ENCODE measurements at places on chromosomes 6 and 20.

- no peak for DNase-seq
Observed at GRCh38 chr6:15515660-15516375, 147.0 kb downstream of the DTNBP1 start.

GRCh38 chr20:53408691-53409446 lies 184.8 kb downstream of the ZNF217 start:
- no peak for DNase-seq

DNA sequence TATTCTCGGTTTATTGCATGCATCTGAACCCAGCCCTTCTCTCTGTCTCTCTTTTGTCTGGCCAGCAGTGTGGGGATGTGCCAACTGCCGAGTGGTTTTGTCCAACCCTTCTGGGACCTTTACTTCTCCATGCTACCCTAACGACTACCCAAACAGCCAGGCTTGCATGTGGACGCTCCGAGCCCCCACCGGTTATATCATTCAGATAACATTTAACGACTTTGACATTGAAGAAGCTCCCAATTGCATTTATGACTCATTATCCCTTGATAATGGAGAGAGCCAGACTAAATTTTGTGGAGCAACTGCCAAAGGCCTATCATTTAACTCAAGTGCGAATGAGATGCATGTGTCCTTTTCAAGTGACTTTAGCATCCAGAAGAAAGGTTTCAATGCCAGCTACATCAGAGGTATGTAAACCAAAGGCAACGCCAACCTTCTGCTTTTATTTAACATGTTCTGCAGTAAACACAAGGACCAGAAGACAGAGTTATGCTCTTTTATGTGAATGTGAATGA lies 65.8 kb downstream of the ADGRG6 start:
- DNase-seq, result no peak

GRCh38 chr6:125951323-125951722 lies 5.2 kb upstream of the HINT3 start:
- DNase-seq, result no peak

GRCh38 chr6:97189767-97190166 lies 93.2 kb downstream of the MMS22L start:
- no peak for DNase-seq

GRCh38 chr20:13017235-13017634 lies 8.5 kb downstream of the SPTLC3 start:
- DNase-seq, result no peak

GRCh38 chr6:35148167-35148741 lies 7.1 kb upstream of the TCP11 start:
- no peak for DNase-seq

- DNase-seq, result no peak
Observed at GRCh38 chr6:45657226-45657625, 279.5 kb upstream of the SUPT3H start.

DNA sequence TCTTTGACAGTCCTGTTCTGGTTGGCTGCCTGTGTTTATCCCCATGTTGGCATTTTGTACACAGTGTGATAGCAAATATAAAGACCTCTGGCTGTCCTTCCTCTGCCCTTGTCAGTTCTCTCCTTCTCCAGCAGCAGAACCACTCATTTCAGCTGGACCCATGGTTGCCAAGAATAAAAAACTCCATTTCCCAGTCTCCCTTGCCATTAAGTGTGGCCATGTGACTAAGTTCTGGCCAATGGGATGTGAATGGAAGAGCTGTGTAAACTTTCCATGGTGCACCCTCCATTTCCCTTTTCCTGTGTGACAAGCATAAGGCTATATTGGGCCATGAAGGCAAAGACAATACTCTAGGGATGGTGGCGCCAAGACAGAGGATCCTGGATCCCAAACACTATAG lies 78.4 kb upstream of the TBC1D7 start:
- DNase-seq, result no peak

GRCh38 chr6:89433252-89434149 lies 549 bp downstream of the ANKRD6 start:
- no peak for DNase-seq

DNA sequence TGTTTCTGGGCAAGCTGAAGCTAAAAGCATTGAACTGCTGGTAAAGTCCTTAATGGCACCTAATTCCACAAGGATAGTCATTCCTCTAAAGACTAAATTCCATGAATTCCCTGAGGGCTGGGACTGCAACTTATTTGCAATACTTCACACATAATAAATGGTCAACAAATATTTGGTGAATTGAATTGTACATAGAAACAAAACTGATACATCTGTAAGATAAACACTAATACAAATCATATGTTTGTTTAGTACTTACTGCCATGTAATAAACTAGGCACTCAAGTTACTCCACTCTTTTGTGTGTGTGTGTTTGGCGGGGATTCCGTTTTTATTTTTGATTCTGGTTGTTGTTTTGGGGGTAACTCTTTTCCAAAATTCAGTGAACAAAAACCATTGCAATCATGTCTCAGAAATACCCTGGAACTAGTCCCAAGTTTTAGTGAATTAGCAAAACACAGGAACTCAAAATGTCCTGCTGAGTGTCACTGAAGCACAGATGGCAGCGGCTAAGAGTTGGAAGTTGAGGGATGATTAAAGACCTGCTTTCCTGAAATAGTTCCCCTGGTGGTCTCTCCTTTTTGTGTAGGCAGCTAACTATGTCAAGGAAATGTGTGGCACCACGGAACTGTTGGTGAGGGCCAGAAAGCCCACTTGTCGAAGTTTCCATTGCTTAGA lies 74.8 kb upstream of the SNRPB2 start:
- no peak for DNase-seq

GRCh38 chr6:119436583-119436982 lies 87.0 kb upstream of the MAN1A1 start:
- no peak for DNase-seq

GRCh38 chr6:45084257-45084656 lies 243.9 kb upstream of the RUNX2 start:
- DNase-seq, result no peak

DNA sequence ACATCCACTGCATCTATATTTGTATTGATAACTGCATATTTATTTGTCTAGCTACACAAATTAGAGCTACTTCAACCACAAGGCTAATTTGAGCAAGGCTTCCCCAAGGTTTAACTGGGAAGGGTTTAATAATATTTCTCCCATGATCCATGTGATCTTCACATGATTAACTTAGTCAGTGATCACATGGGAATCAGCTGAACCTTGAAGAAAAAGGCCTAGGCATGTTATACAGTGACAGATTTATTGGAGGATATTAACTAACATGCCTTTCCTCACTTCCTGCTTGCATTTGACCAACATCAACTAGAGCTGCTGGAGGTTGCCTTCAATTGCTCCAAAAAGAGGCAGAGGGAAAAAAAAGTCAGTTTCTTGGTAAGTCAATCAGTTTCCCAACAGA lies 417.0 kb downstream of the HAO1 start:
- DNase-seq, result no peak

DNA sequence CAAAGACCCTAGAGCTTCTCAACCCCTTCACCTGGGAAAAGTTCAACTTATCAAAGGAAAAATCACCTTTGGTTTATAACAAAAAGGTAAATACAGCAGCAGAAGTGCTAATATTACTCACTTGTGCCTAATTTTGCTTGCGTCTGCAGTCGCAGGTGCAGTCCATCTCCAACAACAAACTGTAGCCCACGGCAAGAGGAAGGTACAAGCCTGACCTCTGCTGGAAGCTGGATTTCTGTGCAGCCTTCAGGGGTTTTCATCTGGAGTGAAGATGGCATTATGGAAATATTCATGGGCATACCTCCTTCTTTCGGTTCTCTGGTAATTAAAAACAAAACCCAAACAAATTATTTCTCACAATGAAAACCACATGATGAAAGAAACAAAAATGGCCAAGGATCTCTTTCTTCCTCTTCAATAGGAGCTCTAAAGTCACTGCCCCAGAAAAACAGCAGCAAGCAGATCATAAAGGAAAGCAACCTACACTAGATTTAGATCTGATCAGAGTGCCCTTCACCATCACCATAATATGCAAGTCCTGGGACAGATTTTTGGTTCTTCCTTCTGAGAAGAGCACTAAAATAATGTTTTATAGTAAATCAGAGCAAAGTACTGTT lies 7.8 kb downstream of the UBE3D start:
- no peak for DNase-seq

DNA sequence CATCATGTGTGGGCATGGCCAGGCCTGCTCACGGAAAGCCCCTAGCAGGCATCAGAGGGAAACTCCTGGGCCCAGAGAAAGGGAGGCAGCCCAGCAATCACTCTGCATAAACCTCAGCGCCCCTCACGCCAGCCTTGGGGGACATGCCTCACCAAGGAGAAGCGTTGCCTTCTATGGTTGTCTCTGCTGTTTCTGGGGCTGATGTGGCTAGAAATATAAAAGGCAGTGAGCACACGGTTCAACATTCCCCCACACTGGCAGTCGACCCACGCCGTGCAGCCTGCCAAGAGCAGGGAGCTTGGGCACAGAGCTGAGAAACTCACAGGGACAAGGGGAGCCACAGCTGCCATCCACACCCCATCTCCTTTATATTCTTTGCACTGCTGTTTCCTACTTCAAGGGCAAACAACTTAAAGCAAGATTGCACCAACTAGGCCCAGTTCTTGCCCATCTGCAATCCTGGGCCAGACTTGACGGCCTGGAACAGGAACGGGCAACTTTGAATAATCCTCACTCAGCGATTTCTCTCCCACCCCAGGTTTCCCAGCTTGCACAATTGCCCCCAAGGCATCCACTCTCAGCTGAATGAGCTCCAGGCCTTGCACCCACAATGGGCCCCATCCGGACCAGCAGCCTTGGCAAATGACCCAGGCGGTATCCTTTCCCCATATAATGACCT lies 35.5 kb upstream of the FOXC1 start:
- DNase-seq, result no peak

- DNase-seq, result no peak
Observed at GRCh38 chr6:108254433-108255410, 6.1 kb downstream of the SNX3 start.

DNA sequence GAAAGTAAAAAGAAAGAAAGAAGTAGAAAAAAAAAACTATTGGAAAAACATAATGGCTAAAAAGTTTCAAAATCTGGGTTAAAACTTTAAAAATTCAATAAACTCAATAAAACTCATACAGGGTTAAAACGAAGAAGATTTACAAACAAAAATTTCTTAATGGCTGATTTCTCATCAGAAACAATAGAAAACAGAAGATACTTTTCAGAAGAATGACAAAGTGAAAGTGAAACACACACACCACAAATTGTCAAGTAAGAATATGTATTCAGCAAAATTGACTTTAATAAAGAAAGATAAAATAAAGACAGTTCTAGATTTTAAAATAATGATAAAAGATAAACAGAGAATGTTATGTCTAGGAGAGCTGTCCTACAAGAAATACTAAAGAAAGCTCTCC lies 618.9 kb upstream of the GJE1 start:
- no peak for DNase-seq

DNA sequence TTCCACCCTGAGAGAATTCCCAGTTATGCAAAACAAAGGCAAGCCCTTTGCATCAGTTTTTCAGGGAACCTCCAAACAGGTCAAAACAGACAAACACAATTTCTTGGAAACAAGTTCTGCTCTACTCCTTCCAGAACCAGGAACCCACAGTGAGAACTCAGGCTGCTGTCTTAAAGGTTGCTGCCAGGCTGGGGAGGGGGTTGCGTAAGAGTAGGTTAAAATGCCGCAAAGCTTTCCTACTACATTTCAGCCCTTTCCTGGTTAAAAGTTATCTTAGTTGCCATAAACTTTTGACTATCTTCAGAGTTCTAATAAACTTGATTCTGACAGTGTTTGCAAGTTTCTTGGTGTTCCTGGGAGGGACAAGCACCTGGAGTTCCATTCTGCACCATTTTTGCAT lies 33.8 kb downstream of the KPNA5 start:
- no peak for DNase-seq

DNA sequence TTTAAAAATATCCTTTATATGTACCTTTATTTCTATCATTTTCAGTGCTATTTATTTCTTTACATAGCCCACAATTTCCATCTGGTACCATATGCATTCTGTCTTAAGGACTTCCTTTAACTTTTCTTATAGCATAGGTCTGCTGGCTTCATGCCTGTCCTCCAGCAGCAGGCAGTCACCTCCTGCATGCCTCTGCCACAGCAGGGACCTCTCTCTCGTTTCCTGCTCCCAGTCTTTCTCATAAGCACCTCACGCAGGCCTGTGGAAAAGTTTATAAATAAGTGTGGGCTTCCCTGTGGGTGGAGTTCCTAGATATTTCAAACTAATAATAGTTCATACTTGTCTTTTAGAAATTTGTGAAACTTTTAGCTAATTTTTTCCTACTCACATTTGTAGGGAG lies 133.9 kb downstream of the KCNQ5 start:
- DNase-seq, result no peak

- DNase-seq, result no peak
Observed at GRCh38 chr6:11833626-11834592, 55.3 kb upstream of the ADTRP start.

DNA sequence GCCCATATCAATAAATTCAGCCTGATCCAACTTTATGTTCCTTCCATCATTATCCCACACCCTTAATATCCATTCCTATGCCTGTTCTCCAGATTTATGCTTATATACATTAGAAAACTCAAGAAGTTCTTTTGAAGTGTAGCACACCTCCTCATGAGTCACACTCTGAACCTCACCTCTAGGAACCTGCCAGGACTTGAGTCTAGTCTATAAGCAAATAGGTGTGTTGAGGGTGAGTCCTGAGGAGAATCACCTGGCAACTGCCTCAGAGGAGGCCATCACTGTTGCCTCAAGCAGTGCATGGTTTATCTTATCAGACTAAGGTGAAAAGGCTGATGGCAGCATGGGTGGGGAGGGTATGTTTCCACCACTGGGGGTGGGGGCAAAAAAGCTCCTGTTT lies 496.7 kb downstream of the C6orf118 start:
- DNase-seq, result no peak

DNA sequence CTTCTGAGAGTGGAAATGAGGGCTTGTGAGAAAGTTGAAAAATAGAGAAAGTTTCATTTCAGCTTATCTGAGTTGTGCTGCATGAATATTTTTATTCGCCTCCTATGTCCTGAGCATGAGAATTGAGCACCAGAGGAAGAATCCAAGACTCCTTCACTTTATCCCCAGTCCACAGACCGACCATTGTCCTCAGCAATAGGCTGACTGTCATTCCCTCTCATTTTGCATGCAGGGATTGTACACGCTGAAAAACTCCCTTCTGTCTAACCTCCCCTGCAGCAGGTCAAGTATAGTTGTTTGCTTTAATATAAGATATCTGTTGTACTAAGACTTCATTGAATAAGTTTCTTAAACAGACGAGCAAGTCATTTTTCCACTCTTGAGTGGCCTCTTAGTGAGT lies 437.6 kb downstream of the PRKN start:
- no peak for DNase-seq

- DNase-seq, result no peak
Observed at GRCh38 chr6:25359191-25359861, 80.2 kb downstream of the CARMIL1 start.

DNA sequence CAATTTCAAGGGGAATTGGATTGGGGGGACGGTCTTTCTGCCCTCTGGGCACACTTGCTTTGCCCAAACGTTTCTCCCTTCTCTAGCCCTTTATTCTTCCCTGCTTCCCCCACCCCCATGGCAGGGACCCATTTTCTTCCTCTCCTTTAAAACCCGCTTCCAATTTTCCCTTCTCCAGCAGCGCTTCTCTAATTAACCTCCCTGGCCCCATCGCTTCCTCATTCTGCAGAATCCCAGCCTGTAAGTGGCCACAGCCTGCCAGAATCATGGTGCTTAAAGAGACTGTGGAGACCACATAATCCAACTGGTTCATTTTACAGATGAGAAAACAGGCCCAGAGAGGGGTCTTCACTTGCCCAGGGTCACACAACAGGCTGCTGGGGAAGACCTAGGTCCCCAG lies 61.4 kb downstream of the CPNE5 start:
- DNase-seq, result no peak
